GM06990 (cell line): ENCODE measurements at places on chromosomes 4 and X.

GRCh38 chr4:163495900-163496299, 1.4 kb downstream of the TMA16 start:
- DNase-seq, result peak; percentile 31

- DNase-seq, result no peak
Measured at GRCh38 chrX:72130156-72130761, 1.5 kb downstream of the RTL5 start.

- no peak for DNase-seq
Measured at GRCh38 chr4:120348521-120348920, 281.9 kb upstream of the MAD2L1 start.

DNA sequence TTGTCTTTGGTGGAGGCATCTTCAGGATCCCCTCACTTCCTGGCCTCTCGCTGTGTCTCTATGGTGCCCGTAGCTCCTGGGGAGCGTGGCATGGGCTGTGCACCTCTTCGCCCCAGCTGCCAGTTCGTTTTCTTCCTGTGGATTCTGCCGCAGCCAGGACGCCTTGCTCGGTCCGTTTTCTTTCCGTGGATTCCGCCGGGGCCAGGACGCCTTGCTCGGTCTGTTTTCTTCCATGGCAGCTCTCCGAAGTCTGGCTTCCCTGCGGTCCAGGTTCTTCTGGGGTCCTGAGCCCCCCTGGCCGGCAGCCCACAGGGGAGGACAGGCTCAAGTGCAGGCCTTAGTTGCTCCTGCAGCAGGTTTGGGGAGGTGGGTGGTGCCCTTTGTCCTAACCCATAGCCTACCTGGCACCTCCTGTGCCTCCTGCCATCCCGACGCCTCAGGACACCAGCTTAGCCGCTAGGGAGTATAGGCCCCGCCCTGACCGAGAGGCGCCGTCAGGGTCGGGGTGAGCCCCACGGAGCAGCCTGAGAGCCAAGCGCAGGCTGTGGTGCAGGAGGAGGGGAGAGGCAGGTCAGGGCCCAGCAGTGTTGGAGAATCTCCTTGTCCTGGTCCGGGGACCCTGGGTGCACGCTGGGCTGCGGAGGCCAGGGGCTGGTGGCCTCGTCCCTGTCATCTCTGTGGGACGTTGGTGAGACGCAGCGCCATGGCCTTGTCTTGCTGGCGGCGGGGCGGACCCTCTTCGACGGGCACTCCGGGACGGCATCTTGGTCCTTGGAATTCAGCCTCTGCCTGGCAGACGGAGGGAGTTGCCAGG, 27.1 kb downstream of the UVSSA start:
- DNase-seq, result no peak
